ENCODE measurements at places on chromosomes 4 and X. TPM values are rescaled to one million over a fixed set of nuclear protein-coding genes. Genes with fewer than 3 reads are reported as not detected.

DNA sequence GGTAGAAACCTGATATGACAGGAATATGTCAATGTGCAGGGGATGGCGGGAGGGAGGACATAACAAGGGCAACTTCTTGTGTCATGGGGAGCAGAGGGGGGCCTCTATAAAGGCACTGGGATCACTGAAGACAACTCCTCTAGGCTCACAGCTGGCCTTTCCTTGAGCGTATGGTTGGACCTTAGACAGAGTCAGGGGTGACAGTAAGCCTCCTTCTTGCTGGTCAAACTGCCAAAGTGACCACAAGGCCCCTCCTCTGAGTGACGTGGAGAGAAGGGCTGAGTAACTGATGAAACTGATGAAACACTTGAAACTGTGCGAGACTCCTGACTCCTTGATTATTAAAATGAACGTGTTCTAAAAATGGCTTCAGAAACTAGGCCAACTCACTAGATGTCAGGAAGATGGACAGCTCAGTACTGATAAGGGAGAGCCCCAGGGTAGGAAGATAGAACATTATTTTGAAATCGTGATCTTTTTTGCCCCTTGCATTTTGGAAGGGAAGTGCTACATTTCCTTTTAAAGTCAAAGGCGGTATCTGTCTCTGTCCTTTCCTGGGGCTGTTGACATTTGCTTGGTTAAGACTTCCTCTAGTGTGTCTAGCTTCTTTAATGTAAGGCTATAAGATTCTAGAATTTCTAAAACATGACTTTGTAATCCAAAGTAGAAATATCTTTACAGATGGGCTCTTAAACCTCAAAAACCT lies 1.6 kb downstream of the RAB33A start:
- DNase-seq = no peak
- peaks cover 50% of the 10 kb centered on the region for H3K4me1 ChIP-seq
- no peaks in the 10 kb centered on the region for H3K36me3 ChIP-seq

GRCh38 chrX:79159800-79160199 lies 15.3 kb downstream of the GPR174 start:
- no peak for DNase-seq
- peak overlapping the region; percentile 65 for H3K27ac ChIP-seq
- H3K36me3 ChIP-seq = no peaks in the 10 kb centered on the region
- peaks cover 90% of the 10 kb centered on the region for H3K4me1 ChIP-seq

GRCh38 chrX:9310616-9311015 lies 154.2 kb upstream of the TBL1X start:
- H3K27me3 ChIP-seq = no peaks in the 10 kb centered on the region
- H3K4me3 ChIP-seq = no peak overlapping the region
- no peaks in the 10 kb centered on the region for H3K36me3 ChIP-seq
- H3K27ac ChIP-seq = no peak overlapping the region
- H3K4me1 ChIP-seq = peaks cover 3% of the 10 kb centered on the region

DNA sequence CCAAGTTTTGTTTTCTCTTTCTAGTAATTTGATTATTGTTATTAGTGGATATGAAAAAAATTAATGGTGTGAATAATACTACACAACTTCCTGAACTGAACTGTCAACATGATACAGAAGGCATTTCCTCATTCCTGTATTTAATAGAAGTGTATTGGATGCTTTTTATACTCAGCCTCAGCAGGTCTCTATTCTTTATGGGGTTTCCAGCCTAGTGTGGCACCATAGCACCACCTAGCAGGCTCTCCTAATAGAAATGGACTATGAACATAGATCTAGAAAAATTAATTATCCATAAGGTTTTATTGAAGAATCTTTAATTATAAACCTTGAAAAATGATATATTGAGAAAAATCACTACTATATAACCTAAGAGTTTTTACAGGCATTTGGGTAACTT lies 52.4 kb downstream of the GLRB start:
- no peak overlapping the region for H3K27ac ChIP-seq
- no peak overlapping the region for H3K4me3 ChIP-seq
- H3K27me3 ChIP-seq = no peaks in the 10 kb centered on the region
- DNase-seq = no peak
- no peaks in the 10 kb centered on the region for H3K4me1 ChIP-seq

DNA sequence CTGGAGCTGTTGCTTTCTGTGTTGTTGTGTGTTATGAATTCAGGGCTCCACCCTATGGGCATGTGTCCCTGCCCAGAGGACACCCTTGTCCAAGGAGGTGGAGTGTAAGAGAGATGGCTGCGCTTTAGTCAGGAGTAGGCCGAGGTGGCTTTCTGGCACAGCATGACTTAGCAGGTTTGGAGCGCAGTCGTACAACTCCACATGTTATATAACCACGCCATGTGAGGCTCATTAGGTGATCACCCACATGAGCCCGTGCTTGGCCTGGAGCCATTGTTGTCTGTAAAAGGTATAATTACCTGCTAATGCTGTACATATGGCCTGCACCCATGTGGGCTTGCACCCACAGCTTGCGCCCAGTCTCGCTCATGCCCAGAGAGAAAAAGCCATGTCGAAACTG lies 15.8 kb upstream of the ANAPC4 start:
- no peaks in the 10 kb centered on the region for H3K4me1 ChIP-seq
- H3K4me3 ChIP-seq = no peak overlapping the region
- DNase-seq = no peak
- H3K36me3 ChIP-seq = peaks cover 14% of the 10 kb centered on the region

GRCh38 chr4:169612871-169613859 lies 782 bp upstream of the NEK1 start:
- peak overlapping the region; percentile 100 for H3K27ac ChIP-seq
- DNase-seq = peak; percentile 48
- H3K4me1 ChIP-seq = peaks cover 41% of the 10 kb centered on the region
- H3K27me3 ChIP-seq = no peaks in the 10 kb centered on the region
- peak overlapping the region; percentile 95 for H3K4me3 ChIP-seq

GRCh38 chr4:78645853-78646757 lies 94.5 kb downstream of the ANXA3 start:
- H3K4me1 ChIP-seq = peaks cover 5% of the 10 kb centered on the region
- H3K36me3 ChIP-seq = no peaks in the 10 kb centered on the region
- DNase-seq = no peak
- no peaks in the 10 kb centered on the region for H3K27me3 ChIP-seq
- H3K4me3 ChIP-seq = no peak overlapping the region

DNA sequence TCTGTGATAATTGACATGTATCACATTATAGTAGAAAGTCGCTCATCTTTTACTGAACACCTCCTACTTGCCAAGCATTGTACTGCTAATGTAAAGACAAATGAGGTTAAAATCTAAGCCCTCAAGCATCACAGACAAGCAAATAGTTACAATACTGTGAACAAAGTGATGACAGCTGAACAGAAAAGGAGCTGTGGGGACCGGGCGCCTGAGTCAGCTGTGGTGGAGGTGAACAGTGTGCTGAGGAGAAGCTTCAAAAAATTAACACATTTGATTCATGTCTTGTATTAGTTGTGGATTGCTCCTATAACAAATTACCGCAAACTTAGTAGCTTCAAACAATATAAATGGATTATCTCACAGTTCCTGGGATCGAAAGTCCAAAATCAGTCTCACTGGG lies 124.3 kb downstream of the MAPK10 start:
- H3K36me3 ChIP-seq = no peaks in the 10 kb centered on the region
- no peaks in the 10 kb centered on the region for H3K4me1 ChIP-seq
- no peak overlapping the region for H3K27ac ChIP-seq
- no peak for DNase-seq

- H3K36me3 ChIP-seq = peaks cover 55% of the 10 kb centered on the region
- no peak overlapping the region for H3K4me3 ChIP-seq
- H3K27ac ChIP-seq = no peak overlapping the region
- peaks cover 12% of the 10 kb centered on the region for H3K4me1 ChIP-seq
- no peaks in the 10 kb centered on the region for H3K27me3 ChIP-seq
- no peak for DNase-seq
Observed at GRCh38 chrX:19592952-19593351, 77.6 kb upstream of the MAP3K15 start.

GRCh38 chr4:51906167-51906958 lies 63.4 kb downstream of the DCUN1D4 start:
- no peaks in the 10 kb centered on the region for H3K36me3 ChIP-seq
- peaks cover 4% of the 10 kb centered on the region for H3K4me1 ChIP-seq
- no peak overlapping the region for H3K27ac ChIP-seq
- no peak for DNase-seq
- H3K4me3 ChIP-seq = no peak overlapping the region
- no peaks in the 10 kb centered on the region for H3K27me3 ChIP-seq

- no peak overlapping the region for H3K27ac ChIP-seq
- H3K36me3 ChIP-seq = peaks cover 5% of the 10 kb centered on the region
- DNase-seq = no peak
- no peaks in the 10 kb centered on the region for H3K4me1 ChIP-seq
- H3K4me3 ChIP-seq = no peak overlapping the region
- no peaks in the 10 kb centered on the region for H3K27me3 ChIP-seq
Observed at GRCh38 chr4:128358913-128359279, 71.3 kb upstream of the PGRMC2 start.

GRCh38 chr4:56906489-56907393 lies 959 bp upstream of the REST start:
- DNase-seq = peak; percentile 31
- no peaks in the 10 kb centered on the region for H3K27me3 ChIP-seq
- peaks cover 33% of the 10 kb centered on the region for H3K4me1 ChIP-seq

The NXF2 gene
- total RNA-seq = not detected

The ADH1C gene
- not detected for total RNA-seq

The NHS gene
- total RNA-seq = not detected

The CLGN gene
- not detected for total RNA-seq

The APOO gene
- total RNA-seq = 10.8 TPM

The DCHS2 gene
- not detected for total RNA-seq

The SLC9B1 gene
- 7.3 TPM for total RNA-seq

The MAGEA6 gene
- not detected for total RNA-seq

The TDO2 gene
- total RNA-seq = not detected

All from naive thymus-derived CD8-positive, alpha-beta T cell (primary cell).